Endodermal cell (in vitro differentiated cells): ENCODE measurements at places on chromosomes 12 and 14. TPM values are rescaled to one million over a fixed set of nuclear protein-coding genes. Genes with fewer than 3 reads are reported as not detected.
A peak's percentile ranks its signal among the peaks of the same experiment; 100 is the strongest.

Gene ITGA5
- total RNA-seq = 192 to 243 TPM (median 239 TPM) in 3 replicates

DNA sequence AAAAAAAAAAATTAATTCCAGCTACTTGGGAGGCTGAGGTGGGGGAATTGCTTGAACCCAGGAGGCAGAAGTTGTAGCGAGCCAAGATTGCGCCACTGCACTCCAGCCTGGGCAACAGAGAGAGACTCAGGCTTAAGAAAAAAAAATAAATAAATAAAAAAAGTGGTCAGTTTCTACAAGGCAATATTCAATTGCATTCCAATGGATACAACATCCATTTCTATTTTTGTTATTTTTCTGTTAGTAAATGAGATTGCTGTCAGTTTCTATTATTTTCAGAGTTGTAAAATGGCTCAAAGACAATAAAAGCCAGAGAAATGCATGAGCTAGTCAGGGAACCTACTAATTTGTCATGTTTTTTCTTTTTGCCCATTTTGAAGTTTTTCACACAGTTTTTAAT lies 119.2 kb downstream of the PDE3A start:
- H3K27ac ChIP-seq = no peak overlapping the region
- H3K36me3 ChIP-seq = no peaks in the 10 kb centered on the region
- DNase-seq = no peak
- H3K27me3 ChIP-seq = no peaks in the 10 kb centered on the region
- H3K4me1 ChIP-seq = no peaks in the 10 kb centered on the region

DNA sequence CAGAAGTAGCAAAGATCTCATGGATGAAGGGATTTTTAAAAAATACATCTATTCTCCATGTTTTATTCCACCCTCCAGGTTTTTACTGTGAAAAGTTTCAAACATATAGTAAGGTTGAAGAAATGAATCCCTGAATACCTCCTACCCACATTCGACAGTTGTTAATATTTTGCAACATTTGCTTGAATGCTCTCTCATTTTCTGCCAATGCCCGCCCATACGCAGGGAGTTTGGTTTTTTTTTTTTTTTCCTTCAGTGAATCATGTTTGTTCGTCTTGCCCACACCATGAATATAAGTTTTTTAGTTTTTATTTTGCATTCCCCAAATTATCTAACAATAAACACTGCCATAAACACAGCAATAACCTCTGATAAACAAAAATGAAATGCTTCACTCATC lies 82.9 kb downstream of the MAP1LC3B2 start:
- no peaks in the 10 kb centered on the region for H3K4me1 ChIP-seq
- H3K4me3 ChIP-seq = no peak overlapping the region
- no peak overlapping the region for H3K27ac ChIP-seq

- H3K27ac ChIP-seq = no peak overlapping the region
- no peaks in the 10 kb centered on the region for H3K4me1 ChIP-seq
- H3K4me3 ChIP-seq = no peak overlapping the region
- DNase-seq = no peak
- no peaks in the 10 kb centered on the region for H3K27me3 ChIP-seq
Observed at GRCh38 chr12:71999795-72000194, 61.1 kb downstream of the TPH2 start.

- no peak overlapping the region for H3K4me3 ChIP-seq
- H3K27ac ChIP-seq = no peak overlapping the region
- no peak for DNase-seq
- peaks cover 6% of the 10 kb centered on the region for H3K27me3 ChIP-seq
- no peaks in the 10 kb centered on the region for H3K36me3 ChIP-seq
- no peaks in the 10 kb centered on the region for H3K4me1 ChIP-seq
Observed at GRCh38 chr14:96631030-96631429, 128.8 kb downstream of the PAPOLA start.

GRCh38 chr14:20427231-20428009 lies 8.5 kb downstream of the KLHL33 start:
- peak; percentile 52 for DNase-seq
- no peaks in the 10 kb centered on the region for H3K27me3 ChIP-seq
- no peak overlapping the region for H3K4me3 ChIP-seq
- no peaks in the 10 kb centered on the region for H3K36me3 ChIP-seq
- no peak overlapping the region for H3K27ac ChIP-seq

- H3K27ac ChIP-seq = no peak overlapping the region
- no peaks in the 10 kb centered on the region for H3K36me3 ChIP-seq
- no peak for DNase-seq
- H3K4me1 ChIP-seq = no peaks in the 10 kb centered on the region
Observed at GRCh38 chr14:81839056-81839455, 305.4 kb upstream of the SEL1L start.

Gene CEBPE
- total RNA-seq = not detected in 2 replicates

Gene LPAR5
- 0.59 and 0.73 TPM in 2 replicates for total RNA-seq

DNA sequence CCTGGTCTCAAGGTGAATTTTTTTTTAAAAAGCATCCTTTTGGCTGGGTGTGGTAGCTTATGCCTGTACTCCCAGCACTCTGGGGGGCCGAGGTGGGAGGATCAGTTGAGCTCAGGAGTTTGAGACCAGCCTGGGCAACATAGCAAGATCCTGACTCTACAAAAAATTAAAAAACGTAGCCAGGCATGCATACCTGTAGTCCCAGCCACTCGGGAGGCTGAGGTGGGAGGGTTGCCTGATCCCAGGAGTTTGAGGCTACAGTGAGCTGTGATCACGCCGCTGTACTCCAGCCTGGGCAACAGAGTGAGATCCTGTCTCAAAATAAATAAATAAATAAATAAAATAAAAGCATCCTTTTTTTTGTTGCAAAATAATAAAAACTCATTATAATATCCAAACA lies 12.4 kb downstream of the TSPAN9 start:
- no peak for DNase-seq
- H3K36me3 ChIP-seq = no peaks in the 10 kb centered on the region
- H3K27ac ChIP-seq = no peak overlapping the region
- H3K4me1 ChIP-seq = peaks cover 2% of the 10 kb centered on the region
- H3K27me3 ChIP-seq = no peaks in the 10 kb centered on the region

DNA sequence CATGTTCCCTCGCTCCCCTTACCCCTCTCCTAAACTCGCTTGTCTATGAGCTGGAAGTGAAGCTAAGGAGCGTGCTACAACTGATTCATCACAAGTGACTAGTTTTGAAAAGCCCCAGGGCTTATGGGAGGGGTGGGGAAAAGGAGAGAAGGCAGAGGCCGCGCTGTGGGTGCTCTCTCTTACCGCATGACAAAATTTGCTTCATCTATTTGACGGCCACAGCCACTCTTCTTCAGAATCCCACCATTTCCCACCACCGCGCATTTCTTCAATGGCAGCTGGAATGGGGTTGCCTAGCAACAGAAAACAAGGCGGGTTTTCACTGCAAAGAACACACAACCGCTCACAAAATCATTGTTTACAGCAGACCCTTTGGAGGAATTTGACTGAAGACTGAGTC lies 79.4 kb downstream of the ST8SIA1 start:
- H3K4me1 ChIP-seq = peaks cover 13% of the 10 kb centered on the region
- peak; percentile 67 for DNase-seq
- H3K36me3 ChIP-seq = no peaks in the 10 kb centered on the region

DNA sequence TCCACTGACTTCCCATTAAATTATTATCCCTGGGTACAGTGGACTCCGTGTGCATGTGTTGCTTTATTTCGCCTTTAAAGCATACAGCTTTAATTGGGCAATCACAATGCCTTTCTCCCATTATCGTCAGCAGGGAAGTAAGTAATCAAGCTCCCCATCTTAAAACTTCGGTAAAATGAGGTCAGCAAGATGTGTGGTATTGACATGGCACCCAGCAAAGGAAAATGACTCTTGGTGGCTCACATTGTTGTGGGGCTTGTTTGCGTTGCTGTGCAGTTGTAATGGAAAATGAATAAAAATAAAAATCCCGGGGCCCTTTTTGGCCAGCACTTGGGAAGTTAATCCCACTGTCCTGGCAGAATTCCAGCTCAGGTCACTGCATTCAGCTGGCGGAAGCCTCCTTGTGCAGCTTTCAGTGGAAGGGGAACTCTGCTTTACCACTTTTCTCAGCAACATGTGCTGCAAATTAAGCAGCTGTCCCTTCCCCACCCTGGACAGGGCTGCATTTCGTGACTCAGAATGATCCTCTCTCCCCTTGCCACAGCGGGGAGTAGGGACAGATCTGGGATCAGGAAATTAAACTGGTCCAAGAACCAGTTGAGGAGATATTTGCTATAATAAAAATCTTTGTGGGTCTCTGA lies 13.9 kb upstream of the ATP2A2 start:
- no peaks in the 10 kb centered on the region for H3K36me3 ChIP-seq
- H3K27ac ChIP-seq = no peak overlapping the region
- H3K27me3 ChIP-seq = no peaks in the 10 kb centered on the region
- DNase-seq = no peak
- no peak overlapping the region for H3K4me3 ChIP-seq

Gene SAMD15
- 4.1 to 4.3 TPM (median 4.2 TPM) in 3 replicates for total RNA-seq

DNA sequence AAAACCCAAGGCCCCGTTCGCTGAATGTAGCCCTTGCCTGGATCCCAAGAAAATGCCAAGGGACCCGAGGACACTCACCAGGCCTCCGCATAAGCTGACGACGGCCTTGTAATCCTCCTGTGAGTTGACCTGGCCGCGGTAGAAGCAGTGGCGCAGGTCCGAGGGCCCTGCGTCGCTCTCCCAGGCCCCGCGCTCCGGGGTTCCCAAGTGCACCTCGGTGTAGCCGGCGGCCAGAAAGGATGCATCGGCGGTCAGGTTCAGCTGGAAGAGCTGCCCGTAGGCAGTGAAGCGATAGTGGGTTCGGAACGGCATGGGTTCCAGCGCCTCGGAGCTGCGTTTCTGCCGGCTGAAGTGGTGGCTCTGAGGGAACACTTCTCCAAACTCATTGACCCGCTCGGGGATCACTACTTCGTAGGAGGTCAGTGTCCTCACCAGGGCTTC lies 1.2 kb downstream of the ADAMTS20 start:
- no peak overlapping the region for H3K27ac ChIP-seq
- peak; percentile 84 for DNase-seq
- no peaks in the 10 kb centered on the region for H3K4me1 ChIP-seq
- peaks cover 41% of the 10 kb centered on the region for H3K27me3 ChIP-seq
- H3K36me3 ChIP-seq = no peaks in the 10 kb centered on the region

- no peak overlapping the region for H3K4me3 ChIP-seq
- H3K27me3 ChIP-seq = peaks cover 7% of the 10 kb centered on the region
- peaks cover 3% of the 10 kb centered on the region for H3K4me1 ChIP-seq
- DNase-seq = no peak
- H3K36me3 ChIP-seq = no peaks in the 10 kb centered on the region
- H3K27ac ChIP-seq = no peak overlapping the region
Observed at GRCh38 chr12:104055686-104056388, 5.8 kb upstream of the GLT8D2 start.

- H3K4me3 ChIP-seq = peak within 1 kb of the TSS; percentile 81
- H3K27ac ChIP-seq = no peak within 1 kb of the TSS
- peaks cover 12% of the 10 kb centered on the region for H3K27me3 ChIP-seq
- DNase-seq = peak; percentile 94
- no peaks in the 10 kb centered on the region for H3K36me3 ChIP-seq
- no peaks in the 10 kb centered on the region for H3K4me1 ChIP-seq
Observed at GRCh38 chr14:105180592-105181548, at the start of gene NUDT14. NUDT14 (minus strand) TSS chr14:105181312; CDS start chr14:105181209, 103 bp downstream.

Gene RAB15
- 63.2 and 77.2 TPM in 2 replicates for total RNA-seq

DNA sequence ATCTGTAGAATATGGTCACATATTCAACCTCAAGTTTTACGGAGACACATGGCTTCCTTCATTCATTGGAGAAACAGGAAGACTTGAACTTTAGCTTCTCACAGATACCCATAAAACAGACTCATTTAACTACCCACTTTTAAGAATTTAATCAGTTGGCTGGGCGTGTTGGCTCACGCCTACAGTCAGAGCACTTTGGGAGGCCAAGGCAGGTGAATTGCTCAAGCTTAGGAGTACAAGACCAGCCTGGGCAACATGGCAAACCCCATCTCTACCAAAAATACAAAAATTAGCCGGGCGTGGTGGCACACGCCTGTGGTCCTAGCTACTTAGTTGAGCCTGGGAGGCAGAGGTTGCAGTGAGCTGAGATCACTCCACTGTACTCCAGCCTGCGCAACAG lies 64.7 kb upstream of the STAC3 start:
- no peak overlapping the region for H3K27ac ChIP-seq
- H3K27me3 ChIP-seq = no peaks in the 10 kb centered on the region
- no peaks in the 10 kb centered on the region for H3K36me3 ChIP-seq

Gene RNF212B
- total RNA-seq = not detected in 2 replicates

- no peak overlapping the region for H3K27ac ChIP-seq
- H3K4me1 ChIP-seq = no peaks in the 10 kb centered on the region
- DNase-seq = no peak
Observed at GRCh38 chr12:132205271-132206045, 61.2 kb downstream of the NOC4L start.

Gene SLC25A29
- total RNA-seq = 263 to 580 TPM (median 288 TPM) in 3 replicates

DNA sequence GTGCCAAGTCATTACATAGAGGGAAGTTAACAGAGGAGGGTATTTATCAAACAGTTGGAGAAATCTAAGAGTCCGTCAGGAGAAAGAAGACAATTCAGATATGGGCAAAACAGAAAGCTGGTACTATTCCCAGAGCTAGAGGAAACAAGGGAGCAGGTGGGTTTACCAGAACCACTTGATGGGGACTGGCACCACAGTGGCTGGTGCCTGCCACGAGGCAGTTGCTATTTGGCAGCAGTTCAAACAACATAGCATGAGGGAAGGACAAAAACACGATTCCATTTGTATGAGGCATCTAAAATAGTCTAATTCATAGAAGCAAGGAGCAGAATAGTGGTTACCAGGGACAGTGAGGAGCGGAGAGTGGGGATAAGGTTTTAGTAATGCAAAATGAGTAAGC lies 24.6 kb upstream of the KLRD1 start:
- H3K27me3 ChIP-seq = no peaks in the 10 kb centered on the region
- H3K27ac ChIP-seq = no peak overlapping the region
- no peaks in the 10 kb centered on the region for H3K36me3 ChIP-seq
- no peak overlapping the region for H3K4me3 ChIP-seq
- no peaks in the 10 kb centered on the region for H3K4me1 ChIP-seq

Gene PSME1
- total RNA-seq = 104 to 108 TPM (median 106 TPM) in 3 replicates

DNA sequence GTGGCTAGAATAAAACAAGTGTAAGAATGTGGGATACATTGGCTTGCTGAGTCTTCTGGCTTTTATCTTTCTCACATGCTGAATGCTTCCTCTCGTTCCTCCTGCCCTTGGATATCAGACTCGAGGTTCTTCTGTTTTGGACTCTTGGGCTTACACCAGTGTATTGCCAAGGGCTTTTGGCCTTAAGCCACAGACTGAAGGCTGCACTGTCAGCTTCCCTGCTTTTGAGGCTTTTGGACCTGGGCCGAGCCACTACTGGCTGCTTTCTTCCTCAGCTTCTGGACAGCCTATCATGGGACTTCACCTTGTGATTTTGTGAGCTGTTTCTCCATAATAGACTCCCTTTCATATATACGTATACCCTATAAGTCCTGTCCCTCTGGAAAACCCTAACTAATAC lies 300.9 kb upstream of the STXBP6 start:
- H3K4me1 ChIP-seq = no peaks in the 10 kb centered on the region
- no peaks in the 10 kb centered on the region for H3K36me3 ChIP-seq

Gene PIGH
- 4.5 to 15.2 TPM (median 6.8 TPM) in 3 replicates for total RNA-seq

- DNase-seq = no peak
- no peaks in the 10 kb centered on the region for H3K4me1 ChIP-seq
- no peaks in the 10 kb centered on the region for H3K27me3 ChIP-seq
- no peak overlapping the region for H3K27ac ChIP-seq
- no peaks in the 10 kb centered on the region for H3K36me3 ChIP-seq
Observed at GRCh38 chr12:118326991-118327390, 45.7 kb downstream of the TAOK3 start.

Gene IRF9
- total RNA-seq = 18.6 and 26.9 TPM in 2 replicates

GRCh38 chr12:22538311-22538710 lies 6.0 kb downstream of the C2CD5 start:
- no peak overlapping the region for H3K27ac ChIP-seq
- no peaks in the 10 kb centered on the region for H3K4me1 ChIP-seq
- DNase-seq = no peak
- H3K4me3 ChIP-seq = no peak overlapping the region
- H3K36me3 ChIP-seq = peaks cover 9% of the 10 kb centered on the region
- no peaks in the 10 kb centered on the region for H3K27me3 ChIP-seq

Gene KRT6C
- total RNA-seq = not detected in 3 replicates

Gene ASCL1
- not detected in 2 replicates for total RNA-seq
